ENCODE measurements at places on chromosomes 5 and 9. TPM values are rescaled to one million over a fixed set of nuclear protein-coding genes. Genes with fewer than 3 reads are reported as not detected.

The MRPS2 gene
- 17.8 TPM for total RNA-seq

The KCNT1 gene
- not detected for total RNA-seq

The TAF11L5 gene
- not detected for total RNA-seq

The ANGPTL2 gene
- 0.79 TPM for total RNA-seq

The ZDHHC11B gene
- 0.51 TPM for total RNA-seq

The OTULINL gene
- 0.79 TPM for total RNA-seq

The BHMT gene
- total RNA-seq: not detected

The PCDHA10 gene
- under 0.01 TPM for total RNA-seq

Data from bronchial epithelial cell (primary cell).